ENCODE measurements at places on chromosomes 6 and 20.

DNA sequence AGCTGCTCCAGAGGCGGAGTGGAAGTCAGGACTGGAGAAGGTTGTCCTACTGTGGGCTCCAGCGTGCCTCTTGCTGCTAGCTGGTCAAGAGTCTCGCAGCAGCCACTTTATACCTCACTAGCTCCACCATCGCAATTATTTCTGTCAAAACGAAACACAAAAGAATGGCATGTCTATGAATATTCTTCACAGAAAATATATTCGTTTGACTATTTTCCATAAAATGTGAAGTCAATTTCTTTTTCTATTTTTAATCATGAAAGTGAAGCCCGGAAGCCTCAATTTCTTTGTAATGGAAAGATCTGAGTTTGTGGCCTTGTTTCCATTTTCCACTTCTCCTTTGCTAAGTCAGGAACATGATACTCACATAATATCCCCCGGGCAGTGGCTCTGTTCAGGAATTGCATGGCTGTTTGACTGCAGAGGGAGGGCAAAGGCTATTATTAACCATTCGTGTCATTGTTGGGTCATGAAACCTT is 51.7 kb downstream of the DTD1 start:
- DNase-seq, result no peak

DNA sequence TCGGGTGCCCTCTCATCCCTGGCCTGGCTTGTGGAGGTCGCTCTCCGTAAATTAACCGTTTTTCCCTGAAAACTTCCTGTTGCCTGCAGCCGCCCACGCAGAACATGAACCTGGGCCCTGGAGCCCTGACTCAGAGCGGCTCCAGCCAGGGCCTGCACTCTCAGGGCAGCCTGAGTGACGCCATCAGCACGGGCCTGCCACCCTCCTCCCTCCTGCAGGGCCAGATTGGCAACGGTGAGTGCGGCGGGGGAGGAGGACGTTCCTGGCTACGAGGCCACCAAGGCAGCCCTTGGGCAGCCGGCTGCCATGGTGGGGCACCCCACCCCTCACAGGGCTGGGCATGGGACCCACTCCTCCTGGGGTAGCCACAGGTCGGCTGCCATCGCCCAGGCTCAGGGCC is 17.8 kb downstream of the SS18L1 start:
- DNase-seq, result no peak

DNA sequence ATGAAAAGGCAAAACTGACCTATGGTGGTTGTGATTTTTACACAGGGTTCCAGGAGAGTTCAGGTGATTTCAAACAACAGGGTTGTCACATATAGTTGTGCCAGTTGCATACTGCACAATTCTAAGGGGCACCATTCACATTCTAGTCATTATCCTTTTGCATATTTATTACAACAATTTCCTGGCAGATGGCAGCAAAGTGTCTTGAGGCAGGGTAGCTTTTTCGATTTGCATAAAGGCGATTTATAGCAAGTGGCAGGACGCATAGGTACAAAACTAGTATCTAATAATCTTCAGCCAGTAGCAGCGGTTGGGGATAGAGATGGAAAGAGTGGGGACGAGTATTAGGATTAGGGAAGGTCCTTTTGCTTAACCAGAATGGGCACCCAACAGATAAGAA is 46.5 kb upstream of the TRAF3IP2 start:
- no peak for DNase-seq

DNA sequence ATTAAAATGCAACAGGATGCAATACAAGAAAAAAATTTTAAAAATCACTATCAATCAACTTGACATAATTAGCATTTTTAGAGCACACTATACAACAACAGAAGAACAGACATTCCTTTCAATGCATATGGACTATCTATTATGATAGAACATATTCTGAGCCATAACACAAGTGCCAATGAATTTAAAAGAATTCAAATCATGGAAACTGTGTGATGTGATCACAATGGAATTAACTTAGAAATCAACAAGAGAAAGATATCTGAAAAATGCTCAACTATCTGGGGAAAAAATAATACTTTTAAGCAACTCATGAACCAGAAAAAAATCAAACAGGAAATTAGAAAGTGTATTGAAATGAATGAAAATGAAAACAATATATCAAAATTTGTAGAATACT is 106.3 kb downstream of the ADTRP start:
- DNase-seq, result no peak

GRCh38 chr20:31485450-31486339 is 10.6 kb downstream of the REM1 start:
- no peak for DNase-seq

- peak; percentile 24 for DNase-seq
Observed at GRCh38 chr6:149484733-149485700, at the start of gene ZC3H12D. TSS of gene ZC3H12D (minus strand) at chr6:149485014. CDS start at chr6:149474543, 10,471 bp downstream.

DNA sequence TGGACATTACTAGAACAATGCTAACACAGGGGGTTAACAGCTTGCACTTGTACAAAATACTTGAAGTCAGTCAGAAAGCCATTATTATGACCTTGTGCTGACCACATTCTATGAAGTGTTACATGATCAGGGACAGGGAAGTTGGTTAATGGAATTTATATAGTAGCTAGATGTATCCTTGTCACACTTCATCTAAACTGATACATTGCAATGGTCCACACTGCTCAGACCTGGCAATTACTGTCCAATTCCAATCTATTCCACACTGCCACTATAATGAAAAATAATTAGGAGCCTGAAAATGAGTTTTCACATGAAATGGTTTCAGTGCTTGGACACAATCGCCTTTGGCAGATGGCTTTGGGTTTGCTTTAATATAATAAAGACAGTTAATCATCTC is 850.8 kb downstream of the EPHA7 start:
- DNase-seq, result no peak

- DNase-seq, result no peak
Observed at GRCh38 chr6:91276315-91276714, 689.4 kb upstream of the MAP3K7 start.

DNA sequence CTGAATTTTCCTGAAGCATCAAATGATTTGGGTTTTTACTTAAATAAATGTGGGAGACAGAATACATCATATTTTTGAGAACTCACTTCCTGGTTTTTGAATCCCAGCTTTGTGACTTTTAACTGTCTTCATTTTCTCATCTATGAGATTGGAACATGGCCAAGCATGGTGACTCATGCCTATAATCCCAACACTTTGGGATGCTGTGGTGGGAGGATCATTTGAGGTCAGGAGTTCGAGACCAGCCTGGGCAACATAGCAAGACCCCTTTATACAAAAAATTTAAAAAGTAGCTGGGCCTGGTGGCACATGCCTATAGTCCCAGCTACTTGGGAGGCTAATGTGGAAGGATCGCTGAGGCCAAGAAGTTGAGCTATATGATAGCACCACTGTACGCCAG is 122.3 kb downstream of the QKI start:
- DNase-seq, result peak; percentile 18

DNA sequence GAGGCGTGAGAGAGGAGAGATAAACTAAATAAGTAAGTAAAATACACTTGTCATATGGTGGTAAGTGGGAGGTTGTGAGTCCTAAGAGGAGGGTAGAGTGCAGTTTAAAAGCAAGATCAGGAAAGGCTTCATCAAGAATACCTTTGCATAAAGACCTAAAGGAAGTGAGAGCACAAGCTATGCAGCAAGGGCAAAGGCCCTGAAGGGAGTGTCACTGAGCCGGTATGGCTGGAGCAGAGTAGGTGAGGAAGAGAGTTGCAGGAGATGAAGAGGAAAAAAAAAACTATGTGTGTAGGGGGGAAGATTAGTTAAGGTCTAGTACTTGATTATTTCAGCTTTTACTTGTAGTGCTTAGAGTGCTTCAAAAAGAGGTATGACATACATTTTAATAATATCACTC is 11.0 kb downstream of the DNAAF9 start:
- no peak for DNase-seq

GRCh38 chr20:43749734-43750294 is 23.0 kb upstream of the GTSF1L start:
- DNase-seq, result peak; percentile 44

- DNase-seq, result no peak
Observed at GRCh38 chr6:107616775-107617174, 126.9 kb downstream of the SOBP start.

GRCh38 chr20:25584905-25585704 is at the start of gene NINL:
TSS of gene NINL (minus strand) at chr20:25585531. CDS start at chr20:25526587, 58,944 bp downstream.
- peak; percentile 22 for DNase-seq

GRCh38 chr20:11260611-11261010 is 586.8 kb upstream of the JAG1 start:
- DNase-seq, result no peak

- peak; percentile 8 for DNase-seq
Observed at GRCh38 chr6:63272397-63272796, 47.4 kb downstream of the LGSN start.

DNA sequence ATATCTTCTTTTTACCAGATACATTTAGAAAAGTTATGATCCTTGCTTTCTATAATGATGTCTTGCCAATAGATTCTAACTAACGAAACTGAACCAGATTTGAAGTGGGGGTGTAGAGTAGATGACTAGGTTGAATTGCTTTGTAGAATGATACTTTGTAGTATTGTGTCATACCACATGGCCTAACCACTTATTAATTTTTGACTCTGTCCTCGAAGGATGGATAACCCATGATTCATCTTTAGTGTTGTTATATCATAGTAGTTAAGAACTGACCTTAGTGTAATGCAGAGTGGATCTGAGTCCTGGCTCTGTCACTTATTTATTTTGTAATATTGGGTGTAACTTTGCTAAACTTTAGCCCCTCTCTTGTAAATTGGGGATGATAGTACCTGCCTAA is 4.5 kb downstream of the PHF3 start:
- DNase-seq, result no peak

- no peak for DNase-seq
Observed at GRCh38 chr6:113736978-113737377, 120.2 kb upstream of the MARCKS start.

GRCh38 chr6:34272013-34272926 is 23.5 kb upstream of the SMIM29 start:
- DNase-seq, result no peak

- DNase-seq, result no peak
Observed at GRCh38 chr20:49103019-49103418, 56.9 kb downstream of the CSE1L start.

DNA sequence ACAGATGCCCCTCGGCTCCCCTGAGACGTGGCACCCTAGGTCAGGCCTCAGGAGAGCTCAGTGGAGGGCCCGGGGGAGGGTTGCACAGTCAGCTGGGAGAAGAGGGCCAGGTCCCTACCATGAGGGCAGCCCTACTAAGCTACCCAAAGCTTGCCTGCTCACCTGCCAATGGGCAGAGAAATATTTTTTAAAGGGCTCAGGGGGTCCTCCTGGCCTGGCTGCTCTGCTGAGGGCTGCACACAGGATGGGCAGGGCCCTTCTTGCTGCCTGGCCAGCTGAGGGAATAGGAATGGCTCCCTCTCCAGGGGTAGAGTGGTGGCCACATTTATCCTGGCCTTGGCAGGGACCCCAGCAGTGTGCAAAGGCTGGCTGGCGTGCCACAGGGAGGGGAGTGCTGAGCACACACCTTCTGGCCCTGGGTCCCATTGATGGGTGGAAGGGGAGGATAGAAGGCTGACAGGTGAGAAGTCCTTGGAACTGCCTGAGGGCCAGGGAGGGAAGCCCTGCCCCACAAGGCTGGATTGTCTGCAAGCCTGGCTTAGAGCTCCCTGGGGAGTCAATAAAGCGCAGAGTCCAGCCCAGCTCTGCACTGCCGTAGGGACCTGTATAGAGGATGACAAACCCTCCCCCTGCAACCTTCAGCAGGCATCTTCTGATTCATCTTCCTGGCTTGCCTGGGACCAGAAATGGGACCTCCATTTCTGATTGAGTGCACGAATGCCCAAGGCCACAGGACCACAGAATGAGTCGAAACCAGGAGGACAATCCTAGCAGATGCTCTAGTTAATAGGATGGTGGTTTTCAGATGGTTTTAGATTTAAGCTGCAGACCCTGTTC is 62.1 kb downstream of the NOL4L start:
- no peak for DNase-seq

GRCh38 chr20:329851-330232 is 4.5 kb downstream of the SOX12 start:
- DNase-seq, result no peak

DNA sequence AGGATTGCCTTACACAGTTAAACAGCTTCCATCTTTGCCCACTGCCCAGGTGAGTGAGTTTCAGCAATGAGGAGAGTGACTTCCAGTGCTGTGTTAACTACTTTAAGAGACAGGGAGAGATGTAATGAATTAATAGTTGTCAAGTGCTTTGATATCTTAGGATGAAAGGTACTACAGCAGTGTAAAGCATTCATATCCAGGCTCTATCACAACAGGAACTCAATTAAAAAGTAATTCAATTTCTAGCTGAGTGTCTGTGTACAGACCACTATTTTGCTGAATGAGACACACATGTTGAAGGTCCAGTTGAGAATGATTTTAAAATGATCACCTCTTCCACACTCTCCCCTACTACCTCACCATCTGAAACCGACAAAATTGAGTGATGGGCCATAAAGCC is 70.7 kb upstream of the BEND3 start:
- no peak for DNase-seq

DNA sequence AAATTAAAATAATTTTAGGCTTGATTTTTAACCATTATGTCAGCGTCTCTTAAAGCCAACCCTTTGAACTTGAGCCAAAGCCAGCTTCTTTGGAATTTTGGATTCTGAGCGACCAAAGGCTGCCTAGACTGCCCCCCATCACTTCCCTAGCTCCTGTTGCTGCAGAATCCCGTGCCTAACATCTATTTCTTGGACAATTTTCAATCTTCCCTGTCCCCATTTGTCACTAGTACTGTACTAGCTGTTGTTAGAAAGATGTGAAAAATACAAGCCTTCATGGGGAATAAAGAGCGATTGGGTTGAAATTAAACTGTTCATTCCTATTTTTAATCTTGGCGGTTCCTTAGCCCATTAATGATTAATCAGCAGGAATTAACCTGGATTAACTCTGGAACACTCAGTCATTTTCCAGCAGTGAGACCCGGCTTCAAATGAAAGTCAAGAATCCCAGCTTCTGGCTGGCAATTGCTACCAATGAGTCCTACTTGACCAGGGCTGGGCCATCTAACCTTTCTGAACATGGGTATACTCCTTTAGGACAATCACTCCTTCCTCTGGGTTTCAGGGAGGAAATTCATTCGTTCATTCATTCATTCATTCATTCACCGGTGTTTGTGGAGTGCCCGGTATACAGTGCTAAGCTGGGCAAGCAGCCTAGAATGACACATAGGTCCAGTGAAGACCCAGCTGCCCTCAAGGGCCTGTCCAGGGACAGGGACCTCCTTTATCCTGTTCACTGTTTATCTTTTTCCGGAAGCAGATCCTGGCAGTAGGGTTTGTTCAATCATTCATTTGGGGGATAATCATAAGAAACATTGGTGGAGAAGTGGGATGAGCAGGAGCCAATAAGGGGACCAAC is 1.4 kb upstream of the RRBP1 start:
- no peak for DNase-seq

DNA sequence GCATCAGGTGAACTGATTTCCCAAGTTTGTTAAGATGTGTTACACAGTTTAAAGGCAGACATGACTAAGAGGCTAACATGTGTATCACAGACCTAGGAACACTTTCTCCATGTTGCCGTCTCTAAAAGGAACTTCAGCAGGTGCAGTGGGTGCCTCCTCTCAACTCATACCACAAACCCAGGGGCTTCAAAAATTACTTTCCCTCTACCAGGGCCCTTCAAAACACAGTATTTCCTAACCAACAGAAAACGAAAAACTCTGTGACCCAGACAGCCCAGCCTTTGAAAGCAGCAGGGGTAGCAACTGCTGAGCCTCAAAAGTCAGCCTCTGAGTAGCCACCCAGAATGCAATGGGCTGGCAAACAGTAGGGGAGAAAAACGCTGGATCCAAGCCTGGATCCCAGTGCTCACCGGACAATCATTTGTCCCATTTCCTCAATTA is 28.5 kb downstream of the B4GALT5 start:
- no peak for DNase-seq

- DNase-seq, result no peak
Observed at GRCh38 chr6:22424196-22424595, 127.4 kb upstream of the PRL start.
